Stimulated activated memory B cell treated with anti-CD40 and anti-IgM and Interleukin-4, amounts not matched to agents 10 μg/mL and 1 μg/mL and 100 μg/mL, for 72 hours (primary cell): ENCODE measurements at places on chromosomes 11 and 22.

GRCh38 chr11:113179181-113179704, 135.1 kb upstream of the TTC12 start:
- no peak for ATAC-seq

GRCh38 chr11:6667733-6668374, 12.2 kb upstream of the DCHS1 start:
- ATAC-seq, result peak; percentile 86

DNA sequence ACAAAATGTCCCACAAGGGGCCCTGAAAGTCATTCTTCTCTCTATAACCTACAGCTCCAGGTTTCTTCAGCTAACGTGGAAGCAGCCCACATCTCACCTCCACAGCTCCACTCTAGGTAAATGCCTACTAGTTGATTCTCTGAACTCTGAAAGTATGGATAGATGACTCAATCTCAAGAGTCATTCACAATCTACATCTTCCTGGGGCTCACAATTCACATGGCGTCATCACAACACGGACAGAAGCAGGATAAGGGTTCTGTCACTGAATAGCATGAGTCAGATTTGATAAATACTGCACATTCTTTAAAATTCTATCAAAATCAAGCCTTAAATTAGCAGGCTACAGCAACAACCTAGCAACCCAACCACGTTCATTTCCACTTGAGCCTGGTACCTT, 96.3 kb downstream of the PLEKHA7 start:
- no peak for ATAC-seq

GRCh38 chr11:123577081-123577598, 77.3 kb downstream of the SCN3B start:
- peak; percentile 58 for ATAC-seq

DNA sequence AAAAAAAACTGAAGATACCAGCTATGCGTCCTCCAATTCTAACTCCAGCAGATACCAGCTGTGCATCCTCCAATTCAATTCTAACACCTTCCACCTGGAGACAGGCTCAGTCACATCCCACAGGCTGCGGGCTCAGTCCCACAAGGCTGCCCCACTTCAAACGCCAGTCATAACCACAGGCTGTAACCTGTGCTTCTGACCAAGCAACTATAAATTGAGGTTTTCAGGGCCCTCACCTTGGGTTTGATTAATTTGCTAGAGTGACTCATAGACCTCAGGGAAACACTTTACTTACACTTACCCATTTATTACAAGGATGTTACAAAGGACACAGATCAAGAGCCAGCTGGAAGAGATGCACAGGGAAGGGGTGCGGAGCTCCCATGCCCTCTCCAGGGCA, 32.4 kb upstream of the MSANTD2 start:
- no peak for ATAC-seq

GRCh38 chr11:86148345-86148747, 79.5 kb upstream of the PICALM start:
- no peak for ATAC-seq

DNA sequence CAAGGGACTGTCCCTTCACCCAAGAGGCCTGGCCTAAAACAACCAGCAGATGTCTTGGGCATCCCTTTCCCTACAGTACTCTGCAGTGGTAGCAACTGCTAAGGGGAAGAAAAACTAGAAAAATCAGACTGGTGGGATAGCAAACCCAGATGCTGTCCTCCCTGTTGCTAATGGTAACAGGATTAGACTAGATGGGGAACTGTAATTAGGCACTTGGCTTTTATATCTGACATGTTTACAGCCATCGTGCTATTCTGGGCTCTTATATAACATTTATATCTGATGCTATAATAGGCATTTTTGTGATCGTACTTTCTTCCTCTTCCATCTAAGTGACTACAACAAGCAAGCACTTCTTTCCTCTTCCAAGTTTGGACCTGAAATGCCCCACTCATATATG, 316.7 kb downstream of the DLG2 start:
- ATAC-seq, result peak; percentile 8

DNA sequence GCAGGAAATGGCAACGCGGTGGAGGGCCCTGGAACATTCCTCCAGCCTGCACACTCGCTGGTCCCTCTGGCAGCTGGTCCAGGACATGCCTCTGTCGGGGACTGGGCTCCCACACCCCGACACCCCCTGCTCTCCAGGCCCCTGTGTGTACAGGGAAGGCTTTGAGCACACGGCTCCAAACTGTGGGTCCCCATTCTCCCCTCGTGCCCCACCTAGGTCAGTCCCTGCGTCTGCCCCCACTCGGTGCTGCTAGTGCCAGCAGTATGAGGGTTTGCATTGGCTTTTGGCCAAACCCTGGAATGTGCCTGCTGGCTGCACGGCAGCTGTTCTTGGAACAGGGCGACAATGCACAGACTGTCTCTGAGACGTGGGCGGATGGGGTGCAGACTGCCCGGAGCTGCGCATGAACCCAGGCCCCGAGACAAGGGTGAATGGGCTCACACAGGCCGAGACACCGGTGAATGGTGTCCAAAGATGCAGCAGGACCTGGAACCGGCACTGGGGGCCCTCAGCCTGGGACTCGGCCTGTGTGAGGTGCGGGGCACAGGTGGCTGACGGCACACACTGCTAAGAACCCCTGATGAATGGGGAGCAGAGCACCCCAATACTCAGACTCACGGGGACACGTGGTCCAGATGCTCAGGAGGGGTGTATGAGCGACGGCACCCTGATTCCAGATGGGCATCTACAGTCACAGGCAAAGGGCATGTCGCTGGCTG, 7.5 kb upstream of the SYT8 start:
- ATAC-seq, result no peak

DNA sequence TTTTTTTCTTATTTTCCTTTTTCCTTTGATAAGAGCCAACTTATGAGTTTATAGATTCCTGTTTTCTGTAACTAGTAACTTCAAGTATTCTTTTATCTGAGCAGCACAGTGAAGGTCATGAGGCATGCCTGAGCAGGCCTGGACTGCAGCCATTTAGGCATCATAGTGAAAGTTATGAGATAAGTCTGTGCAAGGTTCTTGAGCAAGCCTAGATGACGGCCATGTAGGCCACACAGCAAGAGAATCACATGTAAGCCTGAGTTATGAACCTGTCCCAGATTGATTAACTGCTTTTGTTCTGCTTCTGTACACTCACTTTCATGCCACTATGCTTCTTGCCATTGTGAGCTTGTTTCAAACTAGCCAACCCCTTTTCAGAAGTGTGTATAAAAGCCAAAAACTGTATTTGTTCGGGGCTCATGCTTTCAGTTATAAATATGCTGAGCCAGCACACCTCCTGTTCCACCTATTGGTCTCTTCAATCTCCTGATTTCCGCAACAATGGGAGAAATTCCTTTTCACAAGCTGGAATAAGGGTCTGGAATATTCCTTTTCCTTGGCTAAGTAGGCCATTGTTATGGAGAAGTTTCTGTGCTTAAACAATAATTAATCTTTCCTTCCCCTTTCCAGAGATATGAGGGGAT, 745.7 kb downstream of the FAM181B start:
- no peak for ATAC-seq

GRCh38 chr11:105870516-105871113, 151.4 kb downstream of the MSANTD4 start:
- no peak for ATAC-seq

DNA sequence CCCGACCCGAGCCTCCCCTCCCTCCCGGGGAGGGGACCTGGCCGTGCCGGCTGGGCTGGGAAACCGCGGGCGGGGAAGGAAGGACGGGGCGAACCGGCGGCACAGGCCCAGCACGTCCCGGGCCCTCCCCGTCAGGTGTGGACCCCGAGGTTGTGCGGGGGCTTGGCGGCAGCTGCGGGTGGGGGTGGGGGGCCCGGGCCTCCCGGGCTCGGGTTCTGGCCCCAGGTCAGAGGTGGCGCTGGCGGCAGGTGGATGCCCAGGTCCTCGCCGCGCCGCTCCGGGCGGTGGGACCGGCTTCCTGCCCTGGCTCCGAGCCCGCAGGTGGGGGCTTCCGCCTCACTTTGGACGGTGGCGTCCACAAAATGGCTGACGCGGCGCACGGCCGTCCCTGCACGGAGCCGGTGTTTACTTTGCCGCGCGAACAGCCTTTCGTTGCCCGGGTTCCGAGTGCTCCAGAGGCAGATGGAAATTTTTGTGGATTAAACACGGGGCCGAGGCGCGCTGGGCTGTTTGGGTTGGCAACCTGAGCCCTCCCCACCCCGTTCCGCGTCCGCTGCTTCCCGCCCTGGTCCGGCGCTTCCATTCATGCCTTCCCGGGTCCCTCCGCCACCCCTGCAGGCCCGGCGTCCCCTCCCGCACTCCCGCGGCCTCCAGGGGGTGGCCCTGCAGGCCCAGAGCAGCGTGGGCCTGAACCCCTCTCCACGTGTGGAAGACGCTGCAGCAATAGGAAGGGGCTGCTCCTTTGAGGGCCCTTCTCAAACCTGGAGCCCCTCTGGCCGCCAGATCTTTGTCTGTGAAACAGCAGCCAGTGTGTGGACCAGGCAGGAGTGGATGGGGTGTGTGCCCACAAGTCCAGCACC, 92.0 kb upstream of the KCNQ1OT1 start:
- ATAC-seq, result peak; percentile 49

DNA sequence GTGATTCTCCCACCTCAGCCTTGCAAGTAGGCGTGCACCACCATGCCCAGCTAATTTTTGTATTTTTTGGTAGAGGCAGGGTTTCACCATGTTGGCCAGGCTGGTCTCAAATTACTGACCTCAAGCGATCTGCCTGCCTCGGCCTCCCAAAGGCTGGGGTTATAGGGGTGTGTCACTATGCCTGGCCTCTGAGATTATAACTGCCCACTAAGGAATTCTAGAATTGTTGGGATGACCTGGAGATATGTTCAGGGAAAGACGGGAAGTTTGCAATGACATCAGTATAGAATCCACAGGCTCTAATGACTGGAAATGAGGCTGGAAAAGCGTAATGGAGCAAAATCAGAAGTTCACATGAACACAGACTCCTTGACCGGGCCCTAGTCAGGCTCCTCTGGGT, 62.2 kb downstream of the CLMP start:
- ATAC-seq, result no peak

- ATAC-seq, result no peak
Observed at GRCh38 chr11:34261820-34262219, 96.0 kb downstream of the ABTB2 start.

- no peak for ATAC-seq
Observed at GRCh38 chr11:75263944-75264349, 23.4 kb downstream of the TPBGL start.

DNA sequence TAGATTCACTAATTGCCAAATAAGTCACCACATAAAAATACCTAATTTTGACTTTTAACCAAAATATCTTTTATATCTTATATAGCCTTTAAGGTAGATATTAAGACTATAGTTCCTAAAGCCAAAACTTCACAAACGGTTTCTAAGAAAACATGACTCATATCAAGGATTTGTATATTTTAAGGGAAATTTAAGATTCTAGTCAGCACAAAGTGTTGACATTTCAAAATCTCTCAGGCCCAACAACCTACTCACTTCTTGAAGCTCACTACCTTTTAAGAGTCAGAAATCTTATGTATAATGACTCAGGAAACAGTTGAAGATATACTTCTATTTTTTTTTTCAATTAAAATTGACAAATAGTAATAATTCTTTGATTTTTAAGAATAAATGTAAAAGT, 221.9 kb downstream of the SBF2 start:
- no peak for ATAC-seq

DNA sequence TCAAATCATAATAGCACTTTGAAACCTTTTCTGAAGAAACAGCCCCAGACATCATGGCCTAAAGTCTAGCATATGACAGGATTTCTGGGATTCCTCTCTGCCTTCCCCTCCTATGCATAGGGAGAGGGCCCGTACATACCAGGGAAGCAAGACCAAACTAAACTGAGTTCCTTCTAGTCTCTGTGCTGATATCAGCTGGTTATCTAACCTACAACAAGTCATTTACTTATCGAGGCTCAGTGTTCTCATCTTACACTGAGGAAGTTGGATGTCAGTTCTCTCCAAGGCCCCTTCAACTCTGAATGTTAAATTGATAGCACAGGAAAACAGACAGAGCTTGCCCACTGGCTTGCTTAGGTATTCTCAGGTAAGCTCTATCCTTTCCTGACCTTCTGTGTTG, 17.0 kb upstream of the GRIK4 start:
- ATAC-seq, result no peak

GRCh38 chr11:94152678-94153065, 24.0 kb downstream of the PANX1 start:
- no peak for ATAC-seq

DNA sequence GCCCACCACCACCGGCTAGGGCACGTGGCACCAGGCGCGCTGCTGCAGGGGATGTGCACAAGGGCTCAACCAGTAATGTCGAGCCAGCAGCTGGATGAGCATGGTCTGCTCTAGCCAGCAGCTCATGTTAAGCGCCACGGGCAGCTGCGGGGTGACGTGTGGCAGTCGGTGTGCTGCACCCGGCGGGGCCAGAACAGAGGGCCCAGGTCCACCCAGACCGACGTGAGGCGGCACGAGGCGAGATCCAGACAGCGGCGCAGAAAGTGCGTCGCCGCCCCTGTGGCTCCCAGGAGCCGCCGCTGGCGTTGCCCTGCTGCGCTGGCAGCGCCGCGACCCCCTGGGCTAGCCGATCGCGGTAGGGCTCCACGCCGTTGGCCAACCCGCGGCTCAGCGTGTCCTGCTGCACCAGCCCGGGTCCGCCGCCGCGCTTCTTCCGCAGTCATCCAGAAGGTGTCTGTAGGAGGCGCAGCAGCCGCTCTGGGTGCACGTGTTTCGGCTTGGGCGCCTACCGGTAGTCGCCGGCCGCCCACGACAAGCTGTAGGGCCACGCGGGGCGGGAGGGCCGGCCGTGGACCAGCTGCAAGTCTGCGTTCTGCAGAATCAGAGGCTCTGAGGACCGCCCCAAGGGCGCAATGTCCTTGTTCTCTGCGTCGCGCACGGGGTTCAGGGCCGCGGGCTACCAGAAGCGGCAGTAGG, 4.6 kb upstream of the GALR3 start:
- ATAC-seq, result peak; percentile 78

GRCh38 chr22:37314315-37315074, 32.2 kb downstream of the CYTH4 start:
- ATAC-seq, result peak; percentile 75

DNA sequence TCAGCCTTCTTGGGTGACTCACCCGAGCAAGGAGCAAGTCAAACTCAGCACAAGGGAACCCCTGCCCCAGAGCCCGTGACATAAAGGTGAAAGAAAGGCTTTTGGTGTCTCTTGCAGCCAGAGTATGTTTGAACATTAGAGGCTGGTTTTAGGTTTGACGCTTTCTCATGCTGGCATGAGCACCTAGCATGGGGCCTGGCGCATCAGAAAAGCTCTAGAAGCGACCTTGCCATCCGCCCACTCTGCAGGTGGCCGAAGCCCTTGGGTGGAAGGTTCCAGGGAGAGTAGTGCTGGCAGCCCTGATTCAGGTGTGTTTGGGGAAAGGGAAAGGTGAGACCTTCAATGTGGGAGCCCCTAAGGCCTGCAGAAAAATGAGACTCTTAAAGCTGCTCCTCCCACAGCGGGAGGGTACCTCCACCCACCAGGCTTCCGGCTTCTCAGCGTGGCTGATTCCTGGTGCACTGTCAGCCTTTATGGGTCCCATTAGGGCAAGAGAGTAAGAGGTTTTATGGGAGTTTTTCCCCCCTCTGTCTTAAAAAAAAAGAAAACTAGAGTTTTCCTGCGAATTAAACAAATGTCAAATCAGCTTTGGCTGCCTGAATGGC, 88.4 kb downstream of the GRIK4 start:
- no peak for ATAC-seq
